Activated T-cell treated with anti-CD3 and anti-CD28 coated beads, Interleukin-2, amount 50 U/mL, for 72 hours (primary cell): ENCODE measurements at places on chromosomes 6 and 20.

DNA sequence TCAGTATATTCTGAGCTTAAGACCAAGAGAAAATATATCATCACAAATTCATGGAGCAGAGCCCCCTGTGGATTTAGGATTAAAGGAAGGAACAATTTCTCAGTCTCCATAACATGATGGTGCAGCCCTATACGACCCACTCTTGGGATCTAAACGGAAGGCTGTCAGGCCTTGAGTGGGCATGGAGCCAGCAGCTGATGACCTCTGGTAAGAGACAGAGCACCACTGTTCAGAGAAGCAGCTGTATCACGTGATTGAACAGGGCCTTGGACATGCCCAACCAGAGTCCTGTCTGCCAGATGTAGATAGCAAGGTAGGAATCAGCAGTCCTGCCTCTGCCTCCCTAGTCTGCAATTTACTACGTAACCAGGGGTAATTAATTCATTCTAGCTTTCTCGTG, 259.4 kb upstream of the POU3F2 start:
- no peak for DNase-seq

DNA sequence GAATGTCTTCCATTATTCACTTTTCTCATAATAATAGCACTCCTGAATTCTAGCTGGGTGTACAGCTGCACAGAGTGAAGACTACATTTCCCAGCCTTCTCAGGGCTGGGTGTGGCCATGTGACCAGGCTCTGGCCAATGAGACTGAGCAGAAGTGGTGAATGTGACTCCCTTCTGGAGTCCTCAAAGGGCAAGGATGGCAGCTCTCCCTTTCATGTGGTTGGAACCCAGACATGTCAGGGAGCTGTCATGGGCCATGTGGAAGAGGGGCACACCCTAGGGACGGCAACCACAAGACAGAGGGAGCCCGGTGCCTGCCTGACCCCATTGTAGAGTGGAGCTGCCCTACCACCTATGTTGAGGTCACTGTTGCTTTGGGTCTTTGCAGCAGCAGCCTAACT, 312.8 kb upstream of the SULF2 start:
- DNase-seq, result no peak

DNA sequence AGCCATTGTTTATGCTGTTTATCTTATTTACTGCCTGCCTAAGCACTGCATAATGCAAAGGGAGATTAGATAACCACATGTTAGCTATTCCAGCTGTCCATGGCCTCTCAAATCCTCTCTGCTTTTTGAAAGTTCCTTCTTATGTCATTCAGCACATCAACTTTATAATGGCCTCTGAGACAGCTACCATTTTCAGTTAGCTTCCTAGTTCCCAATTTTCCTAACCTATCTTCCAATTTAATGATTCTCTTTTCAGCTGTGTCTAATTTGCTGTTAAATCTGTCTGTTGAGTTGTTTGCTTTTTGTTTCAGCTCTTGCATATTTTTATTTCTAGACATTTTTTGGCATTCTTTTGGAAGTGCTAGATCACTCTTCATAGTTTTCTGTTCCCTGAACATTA, 173.4 kb upstream of the PLCB4 start:
- no peak for DNase-seq

DNA sequence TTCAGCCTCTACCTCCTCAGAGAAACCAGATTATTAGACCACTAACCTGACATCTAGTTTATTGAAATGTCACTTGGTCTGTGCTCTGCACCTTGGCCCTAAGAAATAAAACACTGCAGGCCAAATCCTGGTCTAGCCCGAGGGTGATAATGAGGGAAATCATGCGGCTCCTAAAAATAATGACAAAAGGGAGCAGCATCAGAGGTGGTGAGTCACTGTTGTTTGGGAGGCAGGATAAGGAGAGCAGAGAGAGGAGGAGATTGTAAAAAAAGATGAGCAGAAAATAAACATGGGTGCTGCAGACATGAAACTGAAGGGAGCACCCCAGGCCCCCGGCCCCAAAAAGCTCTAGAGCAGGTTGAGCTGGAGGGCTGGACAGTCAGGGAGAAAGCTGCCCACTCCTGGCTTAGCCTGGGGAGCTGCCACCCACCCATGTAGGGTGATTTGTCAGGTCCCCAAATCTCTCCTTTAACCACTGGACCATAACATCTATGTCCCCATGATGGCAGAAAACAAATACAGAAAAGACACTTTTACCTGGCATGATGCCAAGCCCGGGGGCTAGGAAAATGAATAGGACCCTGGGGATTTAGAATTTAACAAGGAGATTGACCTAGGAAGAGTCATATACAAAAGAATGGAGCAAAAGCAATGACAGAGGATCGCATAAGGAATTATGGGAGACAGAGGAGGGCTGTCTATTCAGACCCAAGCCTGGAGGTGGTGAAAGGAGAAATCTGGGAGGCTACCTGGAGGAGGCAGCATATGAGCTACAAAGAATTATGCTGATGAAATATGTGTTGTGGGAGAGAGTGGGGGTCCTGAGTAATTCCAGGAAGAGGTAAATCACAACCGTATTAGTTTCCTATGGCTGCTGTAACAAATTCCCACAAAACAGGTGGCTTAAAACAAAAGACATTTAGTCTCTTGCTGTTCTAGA, 103.7 kb downstream of the SNAP25 start:
- no peak for DNase-seq

DNA sequence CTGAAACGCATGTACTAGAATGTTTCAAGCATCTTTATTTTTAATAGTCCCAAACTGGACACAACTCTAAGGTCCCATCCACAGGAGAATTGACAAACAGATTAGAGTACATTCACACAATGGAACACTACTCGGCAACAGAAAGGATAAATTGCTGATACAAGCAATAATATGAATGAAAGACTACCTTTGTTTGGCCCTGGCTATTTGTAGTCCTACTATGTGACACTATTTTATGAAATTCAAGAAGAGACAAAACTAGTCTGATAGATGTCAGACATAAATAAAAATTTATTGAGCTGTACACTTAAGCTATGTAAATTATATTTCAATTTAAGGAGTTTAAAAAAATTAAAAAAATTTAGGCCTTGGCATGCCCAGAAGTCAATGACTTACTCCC, 28.0 kb upstream of the RNF24 start:
- DNase-seq, result no peak

- no peak for DNase-seq
Observed at GRCh38 chr20:1364106-1364505, 28.7 kb downstream of the FKBP1A start.

DNA sequence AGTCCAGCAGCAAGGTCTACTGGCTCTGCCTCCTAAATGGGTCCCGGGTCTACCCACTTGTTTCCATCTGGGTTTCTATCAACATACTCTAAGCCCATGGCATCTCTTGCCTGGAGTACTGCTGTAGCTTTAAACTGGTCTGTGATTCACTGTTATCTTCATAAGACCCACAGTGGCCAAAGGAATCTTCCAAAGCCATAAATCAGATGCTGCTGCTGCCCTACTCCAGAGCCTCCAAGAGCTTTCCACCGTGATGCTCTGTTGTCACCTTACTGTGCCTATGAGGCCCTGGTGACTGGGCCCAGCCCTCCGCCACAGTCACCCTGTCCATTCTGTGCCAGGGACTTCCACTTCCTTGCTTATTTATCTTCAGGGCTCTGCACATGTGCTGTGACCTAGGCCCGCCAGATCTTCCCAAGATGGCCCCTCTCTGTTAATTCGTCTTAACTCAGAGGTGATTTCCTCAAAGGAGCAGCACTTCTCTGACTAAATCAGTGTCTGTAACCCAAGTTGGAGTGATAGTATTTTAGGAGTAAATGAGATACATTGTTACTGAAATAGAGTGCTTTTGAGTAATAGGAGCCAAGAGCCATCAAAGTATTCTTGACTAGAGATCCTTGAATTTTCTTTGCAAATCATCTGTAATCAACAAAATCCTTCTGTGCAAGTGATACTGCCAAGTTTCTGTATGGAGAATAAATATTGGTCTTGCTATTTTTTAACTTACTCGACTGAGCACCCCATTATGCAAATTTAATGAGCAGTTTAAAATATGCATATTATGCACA, 102.5 kb downstream of the PPP1R14C start:
- no peak for DNase-seq

DNA sequence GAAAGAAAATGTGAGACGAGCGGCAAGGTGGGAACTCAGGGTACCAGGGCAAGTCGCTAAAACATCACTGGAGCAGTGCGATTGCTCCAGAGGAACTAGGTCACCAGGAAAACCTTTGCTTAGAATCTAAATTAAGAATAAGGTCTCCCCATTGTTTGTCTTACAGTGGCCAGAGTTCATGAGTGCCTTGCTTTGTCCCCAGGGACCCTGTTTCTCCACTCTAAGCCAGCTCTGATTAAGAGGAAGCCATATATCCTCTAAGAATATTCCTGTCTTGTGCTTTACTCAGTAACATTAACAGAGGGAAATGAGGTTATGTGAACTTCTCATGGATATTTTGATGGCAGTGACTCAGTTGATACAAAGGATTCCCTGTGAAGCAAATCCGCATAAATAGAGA, 305.8 kb downstream of the CD83 start:
- DNase-seq, result no peak

DNA sequence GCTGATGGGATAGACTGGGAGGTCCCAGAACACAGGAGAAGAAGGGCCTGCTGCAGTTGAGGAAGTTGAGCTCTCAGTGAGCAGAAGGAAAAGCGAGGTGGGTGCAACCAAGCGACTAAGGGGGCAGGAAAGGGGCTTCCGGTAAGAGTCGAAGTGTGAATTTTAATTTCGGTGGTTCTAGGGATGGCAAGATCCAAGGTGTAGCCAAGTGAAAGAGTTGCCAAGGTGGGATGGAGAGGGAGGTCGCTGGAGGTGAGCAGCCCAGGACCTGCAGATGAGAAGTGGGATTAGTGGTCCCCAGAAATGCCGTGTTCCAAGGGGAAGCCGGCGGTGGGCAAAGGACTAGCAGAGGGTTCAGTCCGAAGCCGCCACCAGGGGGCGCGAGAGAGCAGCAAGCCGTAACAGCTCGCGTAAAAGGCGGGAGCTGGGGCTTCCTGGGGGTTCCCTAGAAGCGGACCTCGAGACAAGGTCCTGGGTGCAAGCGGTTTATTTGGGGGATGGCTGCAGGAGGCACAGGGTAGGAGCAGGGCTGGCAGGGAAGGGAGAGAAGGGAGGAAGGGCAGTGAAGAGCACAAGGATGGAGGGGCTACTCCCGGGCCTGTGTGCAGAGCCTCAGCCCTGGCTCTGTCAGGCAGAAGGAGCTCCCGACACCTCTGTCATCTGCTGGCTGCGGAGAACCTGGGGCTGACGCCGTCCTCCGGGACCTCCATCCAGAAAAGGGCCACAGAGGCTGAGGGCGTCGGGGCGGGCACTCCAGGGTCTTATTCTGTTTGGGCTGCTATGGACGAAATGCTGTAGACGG, 103.6 kb downstream of the PAX1 start:
- peak; percentile 31 for DNase-seq

DNA sequence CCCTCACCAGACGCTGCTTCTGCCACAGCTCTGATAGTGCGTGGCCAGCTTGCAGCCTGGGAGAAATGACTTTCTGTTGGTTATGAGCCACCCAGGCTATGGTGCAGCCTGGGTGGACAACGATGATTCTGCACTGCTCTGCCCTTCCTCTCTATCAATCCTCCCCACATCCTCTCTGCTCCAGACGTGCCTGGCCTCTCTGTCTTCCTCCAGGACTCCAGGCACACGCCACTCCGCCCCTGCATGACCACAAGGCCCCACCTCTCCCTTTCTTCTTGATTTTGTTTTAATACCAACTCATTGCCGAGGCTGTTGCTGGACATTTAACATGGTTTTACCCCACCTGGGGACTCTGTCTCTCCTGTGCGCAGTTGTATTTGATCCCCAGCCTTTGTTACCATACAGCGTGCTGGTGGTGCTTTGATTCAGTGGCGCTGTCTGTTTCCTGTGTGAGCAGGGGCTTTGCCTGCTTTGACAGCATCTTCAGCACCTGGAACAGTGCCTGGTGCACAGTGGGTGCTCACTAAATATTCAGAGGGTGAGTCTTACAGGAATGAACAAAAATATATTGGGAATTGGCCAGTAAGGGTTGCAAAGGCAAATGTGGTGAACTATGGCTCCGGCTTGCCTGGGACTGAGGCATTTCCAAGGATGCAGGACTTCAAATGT, 280.9 kb downstream of the CDH26 start:
- DNase-seq, result no peak

DNA sequence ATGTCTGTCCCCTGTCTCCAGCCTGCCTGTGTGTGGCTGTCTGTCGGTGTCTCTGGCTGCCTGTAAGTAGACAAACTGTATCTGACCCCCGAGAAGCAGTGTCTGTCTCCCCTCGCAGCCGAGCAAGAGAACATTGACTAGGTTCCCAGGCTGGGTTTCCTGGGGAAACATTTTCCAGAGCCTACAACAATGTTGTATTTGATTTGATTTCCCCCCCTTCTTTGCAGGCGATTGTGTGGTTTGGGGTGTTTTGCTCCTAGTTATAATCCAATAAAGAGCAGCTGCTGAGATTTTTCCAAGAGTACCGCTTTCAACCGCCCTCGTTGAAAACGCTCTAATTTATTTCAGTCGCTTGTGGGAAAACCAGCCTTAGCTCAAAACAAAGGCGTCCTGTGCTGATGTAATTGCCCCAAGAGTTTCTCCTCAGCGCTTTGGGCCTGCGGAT, 92.6 kb downstream of the CDC5L start:
- DNase-seq, result no peak

DNA sequence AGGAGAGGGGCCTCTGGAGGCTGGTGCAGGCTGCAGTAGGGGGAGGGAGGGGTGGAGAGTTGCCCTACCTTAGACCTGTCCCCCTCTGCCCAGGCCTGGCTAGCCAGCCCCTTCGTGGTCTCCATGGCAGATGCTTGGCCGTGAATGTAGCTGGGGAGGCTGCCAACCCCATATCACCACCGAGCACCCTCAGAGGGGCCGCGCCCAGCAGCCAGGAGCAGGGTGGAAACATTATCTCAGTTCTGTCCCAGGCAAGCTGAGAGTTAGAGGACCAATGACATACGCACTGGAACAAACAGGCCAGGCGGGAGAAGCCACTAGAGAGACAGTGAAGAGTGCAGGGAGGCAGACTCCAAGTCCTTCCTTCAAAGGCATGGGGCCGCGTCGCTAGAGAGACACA, 66.5 kb downstream of the LRFN2 start:
- DNase-seq, result no peak

DNA sequence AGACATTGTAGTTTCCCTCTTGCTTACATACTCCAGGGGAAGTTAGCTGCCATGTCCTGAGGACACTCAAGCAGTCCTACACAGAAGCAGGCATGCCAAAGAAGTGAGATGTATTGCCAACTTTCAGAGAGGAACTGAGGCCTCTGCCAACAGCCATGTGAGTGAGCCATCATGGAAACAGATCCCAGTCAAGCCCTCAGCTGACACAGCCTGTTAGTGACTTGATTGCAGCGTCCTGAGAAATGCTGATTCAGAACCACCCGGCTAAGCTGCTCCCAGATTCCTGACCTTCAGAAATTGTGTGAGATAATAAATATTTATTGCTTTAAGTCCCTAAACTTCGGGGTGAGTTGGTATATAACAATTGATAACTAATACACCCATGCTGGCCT, 38.1 kb downstream of the GSTA2 start:
- no peak for DNase-seq

- DNase-seq, result no peak
Observed at GRCh38 chr6:54262971-54263370, 45.3 kb upstream of the TINAG start.

GRCh38 chr6:122713138-122713537, 66.4 kb upstream of the FABP7 start:
- no peak for DNase-seq
